ENCODE measurements at places on chromosomes 11 and 22.

DNA sequence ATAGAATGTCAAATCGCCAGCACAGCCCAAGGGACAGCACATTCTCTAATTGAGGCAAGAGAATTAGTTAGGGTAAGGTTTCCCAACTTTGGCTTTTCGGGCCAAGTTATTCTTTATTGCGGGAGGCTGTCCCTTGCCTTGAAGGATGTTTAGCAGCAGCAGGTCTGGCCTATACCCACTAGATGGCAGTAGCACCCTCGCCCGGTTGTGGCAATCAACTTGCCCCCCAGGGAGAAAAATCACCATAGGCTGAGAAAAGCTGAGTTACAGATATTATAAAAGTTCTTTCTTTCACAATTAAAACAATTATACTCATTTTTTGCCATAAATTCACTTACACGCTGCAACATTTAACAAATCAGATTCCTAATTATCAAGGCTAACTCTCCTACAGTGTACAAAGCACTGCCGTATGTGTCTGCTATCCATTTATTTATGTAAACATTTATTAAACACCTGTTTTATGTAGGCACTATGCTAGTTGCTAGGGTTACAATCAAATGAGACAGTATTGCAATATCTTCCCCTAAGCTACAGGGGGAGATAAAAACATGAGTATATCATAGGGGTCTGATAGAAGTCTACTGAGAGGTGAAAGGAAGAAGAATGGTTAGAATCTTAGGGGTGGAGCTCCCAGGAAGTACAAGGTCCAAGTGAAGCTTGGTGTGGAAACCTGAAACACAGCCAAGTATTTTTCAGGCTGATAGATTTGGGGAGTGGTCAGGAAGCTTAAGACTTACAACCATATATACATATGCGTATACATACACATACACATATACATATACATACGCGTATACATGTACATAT, 452.3 kb downstream of the RAB38 start:
- DNase-seq, result no peak

DNA sequence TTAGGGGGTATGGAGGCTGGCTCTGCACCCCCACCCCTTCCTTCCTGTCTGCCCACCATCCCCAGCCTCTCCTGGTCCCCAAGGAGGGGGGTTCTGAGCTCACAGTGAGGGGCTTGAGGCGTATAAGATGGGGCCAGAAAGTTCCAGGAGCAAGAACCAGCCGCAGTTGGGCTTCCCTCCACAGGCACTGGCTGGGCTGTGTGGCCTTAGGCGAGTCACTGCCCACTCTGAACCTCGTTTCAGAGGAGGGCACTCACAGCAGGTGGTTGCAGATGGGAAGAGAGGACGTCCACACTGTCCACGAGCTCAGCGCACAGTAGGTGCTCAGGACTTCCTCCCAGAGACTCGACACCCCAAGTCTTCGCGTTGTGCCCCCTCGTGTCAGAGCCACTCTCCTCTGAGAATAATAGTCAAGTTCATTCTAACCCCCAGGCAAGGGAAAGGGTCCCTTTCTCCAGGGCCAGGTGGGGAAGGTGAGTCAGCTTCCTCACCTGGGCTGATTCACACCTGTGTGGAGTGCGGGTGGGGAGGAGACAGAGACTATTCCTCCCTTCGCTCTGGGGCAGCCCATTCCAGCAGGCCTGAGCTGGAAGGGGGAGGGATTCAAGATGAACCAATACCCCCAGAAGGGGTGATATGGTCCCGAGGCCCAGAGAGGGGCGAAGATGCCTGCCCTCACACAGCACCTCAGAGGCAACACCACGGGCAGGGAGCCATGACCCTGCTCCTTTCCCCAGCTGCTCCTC, 29.3 kb downstream of the RPL3 start:
- DNase-seq, result no peak

GRCh38 chr11:108983636-108984420, 319.0 kb downstream of the DDX10 start:
- no peak for DNase-seq

- DNase-seq, result no peak
Observed at GRCh38 chr11:93583490-93583889, 40.3 kb upstream of the SMCO4 start.

Measured in stimulated activated CD8-positive, alpha-beta memory T cell treated with anti-CD3 and anti-CD28 coated beads, Interleukin-7, amount 100 ng/mL, for 4 hours (primary cell).